ENCODE measurements at places on chromosomes 16 and 17.

DNA sequence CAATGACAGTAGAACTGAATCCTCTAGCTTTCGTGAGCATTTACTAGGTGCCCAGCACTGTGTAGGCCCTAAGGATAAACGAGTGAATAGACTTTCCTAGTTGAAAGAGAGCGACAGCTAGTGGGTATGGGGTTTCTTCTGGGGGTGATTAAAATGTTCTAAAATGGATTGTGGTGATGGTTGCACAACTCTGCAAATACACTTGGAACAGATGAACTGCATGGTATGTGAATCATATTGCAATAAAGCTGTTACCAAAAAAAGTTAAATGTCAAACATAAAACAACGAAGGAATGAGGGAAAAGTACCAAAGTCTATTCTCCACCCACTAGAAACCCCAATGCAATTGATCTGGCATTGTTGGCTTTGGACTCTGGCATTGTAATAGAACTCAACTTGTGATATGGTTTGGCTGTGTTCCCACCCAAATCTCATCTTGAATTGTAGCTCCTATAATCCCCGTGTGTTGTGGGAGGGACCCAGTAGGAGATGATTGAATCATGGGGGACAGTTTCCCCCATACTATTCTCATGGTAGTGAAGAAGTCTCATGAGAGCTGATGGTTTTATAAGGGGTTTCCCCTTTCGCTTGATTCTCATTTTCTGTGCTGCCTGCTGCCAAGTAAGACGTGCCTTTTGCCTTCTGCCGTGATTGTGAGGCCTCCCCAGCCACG, 70.5 kb downstream of the MARF1 start:
- no peak for DNase-seq

DNA sequence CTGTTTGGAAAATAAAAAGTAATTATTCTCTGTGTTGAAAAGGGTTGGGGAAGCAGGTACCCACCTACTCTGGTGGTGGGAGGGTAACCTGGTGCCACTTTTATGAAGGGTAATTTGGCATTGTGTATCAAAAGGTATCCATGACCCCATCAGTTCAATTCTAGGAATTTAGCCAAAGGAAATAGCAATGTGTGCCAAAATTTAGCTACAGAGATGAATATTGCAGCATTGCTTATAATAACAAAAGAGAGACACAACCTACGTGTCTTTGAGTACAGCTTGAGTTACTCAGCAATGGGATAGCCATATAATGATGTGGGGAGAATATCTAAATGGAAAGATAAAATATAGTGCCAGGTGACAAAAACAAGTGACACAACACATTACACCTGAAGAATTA, 170.7 kb downstream of the NTN1 start:
- DNase-seq = no peak

DNA sequence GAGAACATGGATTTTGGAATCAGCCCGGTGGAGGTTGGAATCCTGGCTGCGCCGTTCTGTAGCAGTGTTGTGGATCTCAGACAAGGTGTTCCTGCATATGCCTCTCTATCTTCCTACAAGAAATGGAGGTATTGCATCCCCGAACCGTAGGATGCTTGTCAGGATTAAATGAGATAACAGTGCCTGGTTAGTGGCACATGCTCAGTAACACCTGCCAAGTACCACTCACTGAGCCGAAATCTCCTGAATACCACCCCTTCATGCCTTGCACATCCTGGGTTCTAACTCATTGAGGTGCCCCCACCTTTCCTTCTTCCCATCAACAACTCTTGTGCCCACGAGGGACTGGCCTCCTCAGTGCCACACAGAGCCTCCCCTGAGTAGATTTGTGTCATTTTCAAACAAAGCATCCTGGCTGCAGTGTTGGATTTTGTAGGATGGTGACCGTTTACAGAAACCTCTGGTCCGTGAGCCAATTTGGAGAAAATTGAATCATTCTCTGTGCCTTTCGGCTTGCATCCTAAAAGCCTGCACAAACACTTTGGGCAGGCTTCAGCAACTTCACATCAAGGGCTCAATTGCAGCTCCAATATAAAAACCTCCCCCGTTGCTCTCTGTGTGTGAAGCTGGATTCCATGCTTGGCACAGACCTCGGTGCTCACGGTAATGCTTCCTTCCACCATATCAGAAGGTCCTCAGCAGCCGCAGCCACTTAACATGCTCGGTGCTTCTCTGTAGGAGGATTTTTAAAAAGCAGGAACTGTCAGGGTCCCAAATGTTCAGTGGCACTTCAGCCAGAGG, 84.2 kb downstream of the WWOX start:
- DNase-seq = no peak

DNA sequence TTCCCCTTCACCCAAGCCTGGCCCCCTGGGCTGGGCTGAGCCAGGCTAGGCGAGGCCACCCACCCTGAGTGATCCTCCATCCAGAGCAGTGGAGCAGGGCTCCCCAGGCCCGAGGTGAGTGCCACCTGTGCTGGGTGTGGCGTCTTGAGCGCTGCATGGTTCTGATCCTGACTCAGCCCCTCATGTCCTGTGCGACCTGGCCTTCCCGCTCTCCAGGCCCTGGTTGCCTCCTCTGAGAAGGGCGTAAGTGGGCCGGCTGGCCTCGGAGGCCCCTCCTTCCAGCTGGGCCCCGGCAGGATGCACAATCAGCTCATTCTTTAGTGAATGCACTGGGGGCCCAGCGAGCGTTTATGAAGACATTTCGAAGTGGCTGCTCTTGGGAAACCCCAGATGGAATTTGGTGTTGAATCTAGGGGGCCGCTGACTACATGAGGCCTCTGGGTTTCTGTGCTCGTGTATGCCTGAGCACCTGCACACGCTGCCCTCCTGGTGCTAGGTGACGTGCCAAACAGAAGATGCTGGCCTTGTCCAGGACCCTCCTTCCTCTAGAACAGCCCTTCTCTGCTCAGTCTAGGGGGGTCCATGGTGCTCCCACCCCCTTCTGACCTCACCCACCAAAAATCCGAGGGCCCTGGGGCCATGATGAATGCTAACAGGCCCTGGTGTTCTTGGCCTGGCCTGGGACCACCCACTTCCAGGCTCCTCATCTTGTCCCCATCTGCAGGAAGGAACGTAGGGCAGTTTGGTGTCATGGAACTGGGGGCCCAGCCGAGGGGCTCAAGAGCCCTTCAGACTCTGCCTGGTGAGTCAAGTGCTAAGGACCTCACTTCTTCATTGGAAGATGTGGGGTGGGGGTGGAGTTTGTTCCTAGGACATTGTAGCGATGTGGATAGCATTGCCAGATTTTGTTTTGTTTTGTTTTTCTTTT, 3.6 kb upstream of the TMEM92 start:
- no peak for DNase-seq

- no peak for DNase-seq
Measured at GRCh38 chr16:66070140-66070917, 296.2 kb upstream of the CDH5 start.

GRCh38 chr16:11408216-11408615, 63.0 kb downstream of the RMI2 start:
- no peak for DNase-seq

GRCh38 chr17:78396441-78397337, 18.2 kb downstream of the PGS1 start:
- DNase-seq = no peak

DNA sequence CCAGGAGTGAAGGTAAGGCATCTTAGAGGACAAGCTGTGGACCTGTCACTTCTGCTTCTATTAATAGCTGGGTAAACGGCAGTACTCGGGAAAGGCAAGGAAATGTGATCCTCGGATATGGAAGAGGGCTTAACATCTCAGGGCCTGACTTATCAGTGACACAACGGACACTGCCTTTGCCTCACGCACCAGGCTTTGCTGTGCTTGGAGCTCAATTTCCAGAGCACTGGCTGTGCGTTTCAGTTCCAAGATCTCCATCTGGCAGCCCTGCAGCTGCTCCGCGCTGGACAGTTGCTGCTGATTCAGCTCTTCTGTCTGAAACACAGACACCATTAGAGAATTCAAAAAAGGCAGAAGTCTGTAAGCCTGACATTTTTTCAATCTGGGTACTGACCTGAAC, 3.5 kb downstream of the KRT40 start:
- DNase-seq = no peak

GRCh38 chr17:8859027-8859803, 8.3 kb downstream of the PIK3R6 start:
- DNase-seq = no peak

- DNase-seq = no peak
Measured at GRCh38 chr16:65919145-65919985, 447.1 kb upstream of the CDH5 start.

- no peak for DNase-seq
Measured at GRCh38 chr17:63138713-63139112, 172.7 kb downstream of the TANC2 start.

DNA sequence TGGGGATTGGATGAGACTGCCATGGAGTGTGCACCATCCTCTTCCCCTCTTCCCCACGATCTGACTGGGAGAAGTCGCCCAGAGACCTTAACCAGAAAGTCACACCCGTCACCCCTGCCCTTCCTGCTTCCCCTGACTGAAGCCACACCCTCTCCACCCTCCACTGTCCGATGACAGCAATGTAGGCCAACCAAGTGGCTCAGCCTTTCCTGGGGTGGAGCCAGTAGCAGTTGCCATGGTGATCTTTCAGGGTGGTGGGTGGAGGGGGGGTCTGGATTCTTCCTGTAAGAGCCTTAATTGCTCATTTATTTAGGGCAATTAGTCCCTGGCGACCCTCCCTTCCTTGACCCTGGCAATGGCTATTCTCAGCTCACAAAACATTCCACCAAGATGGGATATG, 37.5 kb upstream of the PHB1 start:
- DNase-seq = no peak

GRCh38 chr17:7083592-7083991, 3.5 kb upstream of the CLEC10A start:
- no peak for DNase-seq

DNA sequence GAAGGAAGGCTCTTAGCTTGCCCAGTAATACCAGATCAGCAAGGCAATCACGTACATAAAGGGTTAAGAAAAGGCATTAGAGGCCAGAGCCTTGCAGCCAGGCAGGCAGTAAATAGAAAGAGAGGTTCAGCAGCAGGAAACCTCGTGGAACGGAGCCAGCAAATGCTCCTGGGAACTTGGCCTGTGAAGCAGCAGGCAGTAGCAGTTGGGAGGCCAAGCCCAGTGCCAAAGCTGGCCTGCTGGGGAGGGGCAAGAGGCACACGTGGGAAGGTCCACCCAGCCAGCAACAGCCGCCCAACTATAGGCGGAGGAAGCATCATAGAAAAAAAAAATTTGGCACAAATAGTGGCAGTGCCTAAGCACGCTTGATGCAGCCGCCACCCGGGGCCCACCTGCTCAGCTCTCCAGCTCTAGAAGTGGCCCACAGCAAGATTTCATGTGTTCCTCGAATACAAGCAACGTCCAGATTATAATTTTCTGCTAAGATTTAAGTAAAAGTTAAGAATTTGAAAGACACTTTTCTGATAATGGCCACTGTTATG, 2339.5 kb downstream of the TP53TG3F start:
- DNase-seq = no peak

GRCh38 chr16:46765050-46765449, 16.9 kb upstream of the MYLK3 start:
- no peak for DNase-seq

DNA sequence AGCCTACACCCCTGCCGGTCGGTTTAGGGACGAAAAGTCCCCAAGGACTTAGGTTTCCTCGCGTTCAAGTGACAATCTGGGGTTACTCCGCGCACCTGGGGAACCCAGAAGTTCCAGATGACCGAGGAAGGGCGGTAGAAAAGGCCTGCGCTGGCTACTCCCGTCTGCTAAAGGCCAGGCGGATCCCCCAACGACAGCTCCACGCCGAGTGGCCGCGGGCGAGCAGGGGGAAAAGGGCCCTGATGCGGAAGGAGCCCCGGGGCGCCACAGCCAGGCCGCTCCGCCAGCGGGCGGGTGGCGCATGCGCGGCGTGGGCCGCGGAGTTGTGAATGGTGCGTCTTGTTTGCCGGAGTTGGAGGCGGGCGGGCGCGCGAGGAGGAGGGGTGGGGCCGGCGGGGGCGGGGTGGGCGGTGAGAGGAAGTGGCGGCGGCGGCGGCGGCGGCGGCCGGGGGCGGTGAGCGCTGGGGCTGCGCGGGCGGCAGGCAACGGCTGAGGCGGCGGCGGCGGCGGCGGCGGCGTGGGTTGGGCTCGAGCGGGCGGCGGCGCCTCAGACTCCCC, at the start of gene CBFB:
CBFB (plus strand) TSS at position 454 of the 558 bp plus-strand sequence. CDS start 259 bp downstream, outside the sequence.
- peak; percentile 80 for DNase-seq

DNA sequence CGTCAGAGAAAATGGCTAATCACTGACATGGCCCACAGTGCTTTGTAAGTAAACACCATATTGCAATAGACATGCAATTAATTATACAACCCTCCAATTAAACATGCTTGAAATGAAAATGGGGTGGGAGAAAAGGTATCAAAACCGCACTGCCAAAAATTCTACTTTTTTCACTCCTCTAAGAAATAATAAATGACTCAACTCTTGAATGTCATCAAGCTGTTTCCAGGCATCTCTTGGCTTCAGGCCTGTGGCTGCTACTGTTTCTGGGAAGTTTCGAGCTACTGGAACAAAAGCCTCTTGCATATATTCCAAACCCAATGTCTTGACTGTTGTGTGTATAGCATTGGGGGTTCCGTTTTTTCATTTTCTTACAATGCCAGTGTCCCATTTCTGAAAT, 412.6 kb downstream of the RBFOX1 start:
- DNase-seq = no peak

DNA sequence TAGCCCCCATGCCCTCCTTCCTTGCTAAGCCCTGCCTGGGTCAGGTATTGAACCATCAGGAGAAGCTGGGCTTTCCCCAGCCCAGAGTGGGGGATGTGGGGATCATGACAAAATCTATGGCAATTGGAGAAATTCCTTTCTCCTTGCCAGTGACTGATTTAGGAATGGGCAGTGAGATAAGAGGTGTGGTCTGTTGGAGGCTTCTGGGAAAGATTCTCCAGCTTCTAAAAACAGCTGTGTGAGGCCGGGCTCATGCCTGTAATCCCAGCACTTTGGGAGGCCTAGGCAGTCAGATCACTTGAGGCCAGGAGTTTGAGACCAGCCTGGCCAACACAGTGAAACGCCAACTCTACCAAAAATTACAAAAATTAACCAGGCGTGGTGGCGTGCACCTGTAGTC, 69.1 kb downstream of the SRCIN1 start:
- DNase-seq = no peak

DNA sequence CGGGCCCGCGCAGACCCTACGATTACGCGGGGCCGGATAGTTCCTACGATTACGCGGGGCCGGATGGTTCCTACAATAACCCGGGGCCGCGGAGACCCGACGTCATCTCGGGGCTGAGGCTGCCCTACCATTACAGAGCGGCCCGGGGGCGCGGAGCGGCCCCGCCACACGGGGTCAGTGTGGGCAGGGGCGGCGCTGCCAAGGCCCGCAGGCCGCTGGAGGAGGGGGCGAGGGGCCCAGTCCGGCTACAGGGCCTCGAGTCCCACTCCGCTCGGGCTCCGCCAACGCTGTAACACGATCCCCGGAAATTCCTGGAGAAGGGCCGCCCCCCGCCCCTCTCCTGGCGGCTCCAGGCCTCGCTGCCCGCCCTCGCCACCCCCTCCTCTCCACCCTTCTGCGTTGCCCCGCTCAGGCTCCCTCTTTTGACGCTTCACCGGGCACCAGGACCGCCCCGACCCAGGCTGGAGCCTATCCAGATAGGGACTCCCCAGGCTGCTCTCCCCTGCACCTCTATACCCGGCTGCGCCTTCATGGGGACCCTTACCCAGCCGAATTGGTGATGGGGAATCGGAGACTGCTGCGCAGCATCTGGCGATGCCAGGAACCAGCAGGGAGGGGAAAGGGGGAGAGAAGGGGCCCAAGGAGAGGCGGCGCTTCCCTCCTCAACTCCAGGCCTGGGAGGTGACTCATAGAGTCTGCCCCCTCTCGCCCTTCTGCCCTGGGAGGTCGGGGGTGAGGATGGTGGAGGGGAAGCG, at the start of gene RAB34:
RAB34 (minus strand) TSS at position 291 of the 755 bp plus-strand sequence. CDS start 602 bp downstream, outside the sequence.
- DNase-seq = no peak
